H1 (cell line): ENCODE measurements at places on chromosomes 3 and 15. TPM values are rescaled to one million over a fixed set of nuclear protein-coding genes. Genes with fewer than 3 reads are reported as not detected.
A peak's percentile ranks its signal among the peaks of the same experiment; 100 is the strongest.

DNA sequence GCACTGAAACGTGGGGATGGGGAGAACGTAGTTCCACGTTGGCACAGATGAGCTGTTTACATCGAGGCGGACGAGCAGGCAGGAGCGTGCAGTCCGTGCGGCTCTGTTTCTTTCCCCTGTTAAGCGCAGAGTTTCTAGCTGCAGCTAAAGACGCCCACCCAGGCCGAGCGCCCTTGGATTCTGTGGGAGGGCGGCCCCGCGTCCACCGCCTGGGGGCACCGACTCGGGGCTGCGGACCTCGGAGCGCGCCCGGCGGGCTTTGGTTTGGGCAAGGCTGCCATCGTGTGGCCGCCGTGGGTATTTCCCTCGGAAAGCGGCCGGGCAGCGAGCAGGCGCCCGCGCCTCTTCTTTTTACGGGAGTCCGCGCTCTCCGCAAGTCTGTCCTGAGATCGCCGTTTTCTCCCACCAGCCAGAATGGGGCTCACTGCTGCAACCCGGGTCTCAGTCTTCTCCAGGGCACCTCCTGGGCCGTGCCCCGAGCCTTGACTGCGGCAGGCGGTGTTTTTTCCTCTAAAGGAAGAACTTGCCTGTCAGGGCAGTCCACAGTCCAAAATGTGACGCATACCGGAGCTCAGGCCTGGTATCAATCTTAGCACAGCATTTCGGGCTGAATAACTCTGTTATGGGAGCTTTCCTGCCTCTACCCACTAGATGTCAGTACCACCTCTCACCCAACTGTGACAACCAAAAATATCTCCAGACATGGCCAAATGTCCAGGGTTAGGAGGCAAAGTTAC is 219.9 kb upstream of the IGF1R start:
- peaks cover 2% of the 10 kb centered on the region; the same call in 1 of the 2 replicates for H3K4me1 ChIP-seq
- peak; percentile 49 for DNase-seq
- H3K27me3 ChIP-seq, result peaks cover 15% of the 10 kb centered on the region
- no peak overlapping the region for H3K27ac ChIP-seq
- peak overlapping the region; percentile 19; the same call in 1 of the 2 replicates for H3K4me3 ChIP-seq

- H3K27me3 ChIP-seq, result no peaks in the 10 kb centered on the region
- H3K36me3 ChIP-seq, result no peaks in the 10 kb centered on the region
- DNase-seq, result no peak
- no peak overlapping the region for H3K27ac ChIP-seq
Measured at GRCh38 chr3:59425371-59425770, 375.5 kb upstream of the CFAP20DC start.

DNA sequence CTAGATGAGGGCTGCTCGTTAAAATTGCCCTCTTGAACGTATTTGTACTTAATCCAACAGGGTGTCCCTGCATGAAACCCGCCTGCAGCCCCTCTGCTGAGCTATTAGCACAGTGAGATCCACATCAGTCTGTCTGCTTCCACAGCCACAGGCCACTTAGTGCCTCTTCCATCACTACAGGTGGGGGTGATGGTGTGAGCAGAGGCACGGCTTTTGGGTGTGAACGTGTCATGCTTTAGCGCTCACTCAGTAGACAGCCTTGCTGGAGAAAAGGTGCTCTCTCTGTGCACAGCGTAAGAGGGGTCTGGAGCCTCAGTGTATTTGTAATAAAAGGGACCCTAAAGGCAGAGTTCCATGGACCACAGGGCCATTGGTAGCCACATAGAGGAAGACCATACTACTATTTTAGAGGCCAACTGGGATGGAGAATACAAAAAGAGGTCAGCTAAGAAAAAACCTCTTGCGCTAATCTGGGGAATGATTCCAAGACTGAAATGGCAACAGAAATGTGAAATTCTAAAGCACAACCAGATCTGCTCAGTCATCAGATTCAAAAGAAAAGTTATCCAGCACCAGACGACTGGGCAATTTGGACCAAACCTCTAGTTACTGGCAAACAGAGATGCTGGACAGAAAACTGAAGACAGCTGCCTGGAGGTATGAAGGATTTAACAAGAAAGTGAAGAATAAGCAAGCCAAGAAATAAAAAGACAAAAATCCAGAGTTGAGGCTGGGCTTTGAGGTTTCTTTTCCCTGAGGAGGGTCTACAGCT is 120.2 kb downstream of the ATP10A start:
- no peaks in the 10 kb centered on the region for H3K4me1 ChIP-seq
- H3K27ac ChIP-seq, result no peak overlapping the region
- H3K27me3 ChIP-seq, result no peaks in the 10 kb centered on the region
- H3K36me3 ChIP-seq, result no peaks in the 10 kb centered on the region
- DNase-seq, result no peak

- no peaks in the 10 kb centered on the region for H3K4me1 ChIP-seq
- no peak for DNase-seq
- H3K27ac ChIP-seq, result no peak overlapping the region
Measured at GRCh38 chr3:168647582-168647981, 551.9 kb upstream of the GOLIM4 start.

DNA sequence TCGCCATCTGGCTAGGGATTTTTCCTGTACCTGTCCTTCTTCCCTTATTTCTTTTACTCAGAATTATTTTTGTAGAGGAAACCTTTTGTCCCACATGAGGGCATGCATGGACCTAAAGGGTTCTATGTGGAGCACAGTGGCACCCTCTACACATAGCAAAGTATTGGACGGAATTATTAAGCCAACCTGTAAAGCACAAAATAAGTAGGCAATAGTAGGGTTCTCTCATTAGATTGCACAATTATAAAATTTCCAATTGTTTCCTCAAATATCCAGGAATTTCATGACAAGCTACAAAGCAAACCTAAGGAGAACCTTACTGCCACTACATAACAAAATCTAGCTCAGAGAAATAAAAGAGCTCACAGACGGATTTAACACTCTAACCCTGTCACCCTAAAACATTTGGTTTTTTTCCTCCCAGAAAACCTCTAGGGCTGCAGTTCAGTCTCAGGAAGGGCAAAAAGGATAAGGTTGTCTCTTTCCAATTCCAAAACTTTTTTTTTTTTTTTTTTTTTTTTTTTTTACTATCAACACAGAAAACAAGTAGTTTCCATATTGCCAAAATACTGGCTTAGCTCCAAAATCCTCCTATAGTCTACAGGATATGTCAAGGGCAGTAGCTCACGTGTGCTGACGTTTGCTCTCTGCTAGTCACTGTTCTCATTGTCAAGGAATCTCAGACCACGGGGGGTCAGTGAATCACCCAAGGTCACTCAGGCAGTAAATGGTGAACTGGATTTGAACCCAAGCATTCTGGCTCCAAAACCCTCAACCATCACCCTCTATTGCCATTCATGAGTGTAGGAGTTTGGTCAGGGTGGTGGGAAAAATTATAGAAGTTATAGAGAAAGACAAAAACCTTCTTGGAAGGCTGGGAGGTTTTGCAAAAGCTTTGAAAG is 52.3 kb downstream of the NCEH1 start:
- no peak for DNase-seq
- H3K4me1 ChIP-seq, result no peaks in the 10 kb centered on the region; the same call in 1 of the 2 replicates
- no peaks in the 10 kb centered on the region for H3K27me3 ChIP-seq
- no peak overlapping the region for H3K27ac ChIP-seq
- no peak overlapping the region for H3K4me3 ChIP-seq

DNA sequence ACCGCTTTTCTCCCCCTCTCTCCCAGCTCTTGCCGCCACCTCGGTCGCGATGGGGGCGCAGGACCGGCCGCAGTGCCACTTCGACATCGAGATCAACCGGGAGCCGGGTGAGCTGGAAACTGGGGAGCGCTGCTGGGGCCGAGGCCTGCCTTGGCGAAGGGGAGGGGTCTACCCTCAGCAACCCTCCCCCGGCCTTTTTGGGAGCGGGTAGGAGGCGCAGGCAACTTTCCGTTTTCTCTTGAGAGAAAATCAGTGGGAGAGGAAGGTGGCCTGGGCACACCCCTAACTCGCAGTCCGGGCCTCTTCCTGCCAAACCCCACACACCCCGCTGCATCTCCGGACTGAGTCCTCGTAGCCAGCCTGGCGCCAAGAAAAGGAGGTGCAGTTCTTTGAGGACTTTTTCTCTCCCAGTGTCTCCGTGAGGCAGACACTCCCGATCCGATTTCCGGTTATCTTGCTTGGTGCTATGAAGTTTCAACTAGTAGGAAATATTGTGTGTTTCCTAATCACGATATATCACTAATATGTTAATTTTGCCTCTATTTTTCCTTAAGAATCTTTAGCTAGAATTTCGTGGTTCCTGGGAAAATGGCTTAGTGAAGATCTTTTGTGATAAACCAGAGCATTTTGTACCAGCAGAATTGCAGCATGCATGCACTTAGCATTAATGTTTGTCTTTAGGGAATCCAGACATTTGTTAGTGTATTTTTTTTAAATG is 631 bp downstream of the NKTR start:
- peak; percentile 83 for DNase-seq
- peaks cover 2% of the 10 kb centered on the region for H3K4me1 ChIP-seq
- H3K4me3 ChIP-seq, result peak overlapping the region; percentile 91
- H3K27me3 ChIP-seq, result no peaks in the 10 kb centered on the region
- H3K27ac ChIP-seq, result peak overlapping the region; percentile 91; the same call in 1 of the 2 replicates
- H3K36me3 ChIP-seq, result peaks cover 2% of the 10 kb centered on the region; the same call in 1 of the 2 replicates

DNA sequence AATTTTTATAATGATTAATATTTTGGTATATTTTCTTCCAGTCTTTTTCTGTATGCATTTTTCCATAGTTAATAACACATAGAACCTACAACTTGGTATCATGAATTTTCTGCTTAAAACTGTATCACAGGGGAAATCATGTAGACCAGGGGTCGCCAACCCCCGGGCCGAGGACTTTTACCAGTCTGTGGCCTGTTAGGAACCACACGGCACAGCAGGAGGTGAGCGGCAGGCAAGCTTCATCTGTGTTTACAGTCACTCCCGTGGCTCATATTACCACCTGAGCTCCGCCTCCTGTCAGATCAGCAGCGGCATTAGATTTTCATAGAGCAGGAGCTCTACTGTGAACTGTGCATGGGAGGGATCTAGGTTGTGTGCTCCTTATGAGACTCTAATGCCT is 54.7 kb downstream of the RPL22L1 start:
- no peaks in the 10 kb centered on the region for H3K36me3 ChIP-seq
- H3K27ac ChIP-seq, result no peak overlapping the region
- peak; percentile 69 for DNase-seq
- H3K4me3 ChIP-seq, result no peak overlapping the region
- no peaks in the 10 kb centered on the region for H3K27me3 ChIP-seq
- peaks cover 13% of the 10 kb centered on the region for H3K4me1 ChIP-seq

GRCh38 chr3:31234145-31234544 is 298.6 kb upstream of the STT3B start:
- no peaks in the 10 kb centered on the region for H3K4me1 ChIP-seq
- H3K27me3 ChIP-seq, result no peaks in the 10 kb centered on the region
- H3K4me3 ChIP-seq, result no peak overlapping the region
- DNase-seq, result no peak
- H3K36me3 ChIP-seq, result no peaks in the 10 kb centered on the region

DNA sequence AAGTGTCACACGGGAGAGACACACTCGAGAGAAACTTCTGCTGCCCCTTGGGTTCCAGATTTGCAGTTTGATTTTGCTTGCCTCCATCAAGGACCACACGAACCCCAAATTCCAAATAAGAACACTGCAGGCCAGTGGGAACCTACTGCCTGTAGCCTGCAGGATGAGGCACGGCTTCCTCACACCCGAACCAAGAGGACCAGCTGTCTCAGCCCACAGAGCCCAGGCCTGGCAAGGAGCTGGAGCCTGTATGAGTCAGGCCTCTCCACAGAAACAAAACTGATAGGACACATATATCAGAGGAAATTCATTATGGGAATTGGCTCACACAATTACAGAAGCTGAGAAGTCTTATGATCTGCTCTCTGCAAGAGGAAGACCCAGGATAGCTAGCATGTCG is 188.1 kb upstream of the NSMCE3 start:
- H3K27ac ChIP-seq, result no peak overlapping the region
- no peaks in the 10 kb centered on the region for H3K4me1 ChIP-seq
- H3K4me3 ChIP-seq, result no peak overlapping the region
- no peak for DNase-seq
- no peaks in the 10 kb centered on the region for H3K27me3 ChIP-seq

- H3K27me3 ChIP-seq, result no peaks in the 10 kb centered on the region
- H3K4me3 ChIP-seq, result no peak overlapping the region
- no peaks in the 10 kb centered on the region for H3K4me1 ChIP-seq
- no peak overlapping the region for H3K27ac ChIP-seq
- no peak for DNase-seq
Measured at GRCh38 chr3:145767909-145768308, 393.1 kb downstream of the PLOD2 start.

GRCh38 chr15:68697711-68698690 is 119.2 kb downstream of the CORO2B start:
- peaks cover 26% of the 10 kb centered on the region for H3K4me1 ChIP-seq
- H3K27me3 ChIP-seq, result 0 out of 2 replicates have a peak, but pooled peaks cover 3% of the 10 kb centered on the region
- no peak for DNase-seq
- no peaks in the 10 kb centered on the region for H3K36me3 ChIP-seq

DNA sequence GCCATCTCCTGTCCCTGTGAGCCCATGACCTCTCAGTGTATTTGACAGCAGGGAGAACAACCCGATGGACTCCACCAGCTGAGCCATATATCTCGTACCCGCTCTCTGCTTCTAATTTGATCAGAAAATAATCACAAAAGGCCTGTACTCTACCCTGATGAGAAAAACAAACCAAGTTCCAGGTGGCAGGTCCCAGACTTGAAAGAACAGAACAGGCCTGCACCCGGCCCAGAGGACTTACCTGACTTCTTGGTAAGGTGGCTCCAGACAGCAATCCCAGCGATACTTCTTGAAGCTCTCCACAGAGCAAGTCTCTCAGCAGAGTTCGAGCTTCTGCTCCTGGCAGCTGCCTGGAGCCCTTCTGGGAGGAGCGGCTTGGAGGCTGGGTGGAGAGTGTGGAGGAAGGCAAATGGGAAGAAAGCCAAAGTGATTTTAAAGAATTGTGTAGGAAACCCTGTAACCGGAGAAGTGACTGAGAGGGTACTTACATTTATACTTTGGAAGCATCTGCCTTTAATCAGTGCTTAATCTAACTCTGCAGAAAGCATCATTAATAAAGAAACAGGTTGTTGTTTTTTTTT is 91.6 kb downstream of the SCN11A start:
- H3K4me3 ChIP-seq, result no peak overlapping the region
- no peak for DNase-seq

DNA sequence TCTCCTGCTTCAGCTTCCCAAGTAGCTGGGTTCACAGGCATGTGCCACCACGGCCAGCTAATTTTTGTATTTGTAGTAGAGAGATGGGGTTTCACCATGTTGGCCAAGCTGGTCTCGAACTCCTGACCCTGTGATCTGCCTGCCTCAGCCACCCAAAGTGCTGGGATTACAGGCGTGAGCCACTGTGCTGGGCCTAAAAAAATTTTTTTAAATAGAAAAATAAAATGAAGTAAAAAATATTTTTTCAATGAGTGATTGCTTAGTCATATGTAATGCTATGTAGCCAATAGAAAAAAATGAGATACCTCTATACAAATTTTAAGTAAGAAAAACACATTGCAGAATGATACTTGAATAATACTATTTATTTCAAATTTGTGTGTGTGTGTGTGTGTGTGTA is 27.9 kb upstream of the SLC30A4 start:
- no peaks in the 10 kb centered on the region for H3K4me1 ChIP-seq
- H3K36me3 ChIP-seq, result no peaks in the 10 kb centered on the region
- no peak overlapping the region for H3K27ac ChIP-seq
- no peak for DNase-seq
- no peak overlapping the region for H3K4me3 ChIP-seq
- H3K27me3 ChIP-seq, result no peaks in the 10 kb centered on the region

The CADPS gene
- total RNA-seq, result 10.2 and 11.7 TPM in 2 replicates

The CRTAP gene
- 157 and 159 TPM in 2 replicates for total RNA-seq

The ELP6 gene
- total RNA-seq, result 49.6 and 51.1 TPM in 2 replicates

The EIF2A gene
- total RNA-seq, result 87.5 and 91.6 TPM in 2 replicates

The SNTN gene
- total RNA-seq, result not detected in 2 replicates

The AP3B2 gene
- 23.6 and 25.7 TPM in 2 replicates for total RNA-seq

The ACTC1 gene
- total RNA-seq, result 86.2 and 90.0 TPM in 2 replicates

The USF3 gene
- total RNA-seq, result 18.5 and 18.8 TPM in 2 replicates

The HEXA gene
- total RNA-seq, result 47.4 and 52.5 TPM in 2 replicates

The ROBO2 gene
- total RNA-seq, result 2.0 and 2.9 TPM in 2 replicates

The NOX5 gene
- not detected in 2 replicates for total RNA-seq

The TTLL13 gene
- 0.19 TPM in 1 of 2 replicates, not detected in the other for total RNA-seq

The LRRC15 gene
- 0.37 and 0.40 TPM in 2 replicates for total RNA-seq

The ROPN1 gene
- total RNA-seq, result 0.44 TPM in 1 of 2 replicates, not detected in the other
